ENCODE measurements at places on chromosomes 1 and 21.

DNA sequence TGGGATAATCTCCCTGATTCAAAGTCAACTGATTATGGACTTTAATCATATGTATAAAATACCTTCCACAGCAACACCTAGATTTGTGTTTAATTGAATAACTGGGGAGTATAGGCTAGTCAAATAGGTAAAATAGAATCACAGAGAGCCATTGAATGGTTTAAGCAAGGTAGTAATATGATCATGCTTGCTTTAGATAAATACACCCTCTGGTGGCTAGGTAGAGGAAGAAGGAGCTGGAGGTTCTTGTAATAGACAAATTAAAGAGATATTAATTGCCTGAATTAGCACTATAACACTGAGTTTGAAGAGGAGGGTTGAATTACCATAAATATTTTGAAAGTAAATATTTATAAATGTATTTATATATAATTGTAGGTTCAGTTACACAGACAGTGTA, 40.3 kb downstream of the DIRAS3 start:
- DNase-seq = no peak

GRCh38 chr1:163257763-163258162, 55.0 kb upstream of the RGS5 start:
- DNase-seq = no peak

GRCh38 chr1:41242342-41243078, 404 bp upstream of the SCMH1 start:
- DNase-seq = no peak

DNA sequence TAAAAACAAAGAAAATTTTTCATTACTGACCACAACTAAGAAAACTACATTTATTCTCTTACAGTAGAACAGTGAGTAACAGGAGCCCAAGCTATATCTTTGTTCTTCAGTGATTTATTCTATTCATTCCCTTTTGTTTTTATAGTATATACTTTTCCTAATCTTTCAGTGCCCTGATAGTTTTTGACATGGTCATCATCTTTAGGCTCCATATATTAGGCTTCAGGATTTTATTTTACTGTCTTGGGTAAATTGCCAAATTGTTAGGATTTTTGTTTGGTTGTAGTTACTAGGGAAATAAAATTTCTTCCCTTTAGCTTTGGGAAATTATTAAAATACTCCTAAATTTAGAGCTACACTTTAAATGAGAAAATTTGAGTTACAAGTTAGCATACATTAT, 10.3 kb downstream of the FBXO28 start:
- DNase-seq = no peak

GRCh38 chr1:202084791-202085681, 37.7 kb upstream of the GPR37L1 start:
- DNase-seq = no peak

GRCh38 chr1:112255080-112255479, 140.9 kb upstream of the CTTNBP2NL start:
- DNase-seq = no peak

GRCh38 chr1:4019606-4020331, 119.7 kb upstream of the C1orf174 start:
- no peak for DNase-seq

DNA sequence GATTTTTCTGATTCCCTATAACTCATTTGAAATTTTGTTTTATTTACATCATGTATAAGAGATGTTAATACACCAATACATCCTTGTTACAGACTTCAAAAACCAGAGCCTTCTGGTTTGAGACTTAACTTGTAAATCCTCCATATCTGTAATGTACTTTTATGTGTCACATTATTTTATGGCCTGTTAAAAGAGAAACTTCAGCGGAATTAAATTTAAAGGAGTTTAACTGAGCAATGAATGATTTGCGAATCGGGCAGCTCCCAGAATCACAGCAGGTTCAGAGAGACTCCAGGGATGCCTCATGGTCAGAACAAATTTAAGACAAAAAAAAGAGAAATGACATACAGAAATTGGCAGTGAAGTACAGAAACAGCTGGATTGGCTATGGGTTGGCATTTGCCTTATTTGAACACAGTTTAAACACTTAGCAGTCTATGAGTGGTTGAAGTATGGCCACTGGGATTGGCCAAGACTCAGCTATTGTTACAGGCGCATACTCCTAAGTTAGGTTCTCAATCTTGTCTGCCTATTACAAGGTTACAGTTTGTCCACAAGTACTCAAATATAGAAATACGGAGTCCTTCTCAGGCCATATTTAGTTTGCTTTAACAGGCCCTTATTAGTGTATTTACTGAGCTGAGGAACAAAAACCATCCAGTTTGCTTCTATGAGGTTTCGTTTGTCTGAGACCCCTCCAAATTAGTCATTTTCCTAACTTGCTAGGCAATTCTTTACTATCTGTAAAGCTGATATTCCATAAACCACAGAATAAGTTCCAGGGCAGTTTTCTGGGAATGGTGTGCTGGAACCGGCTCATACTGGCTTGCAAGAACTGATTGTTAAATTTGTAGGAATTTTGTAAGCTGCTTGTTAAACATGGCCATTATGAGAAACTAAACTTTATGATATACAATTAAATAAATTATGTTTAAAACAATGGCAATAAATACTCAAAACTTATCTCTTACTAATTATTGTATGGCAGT, 56.2 kb upstream of the WDR26 start:
- no peak for DNase-seq

DNA sequence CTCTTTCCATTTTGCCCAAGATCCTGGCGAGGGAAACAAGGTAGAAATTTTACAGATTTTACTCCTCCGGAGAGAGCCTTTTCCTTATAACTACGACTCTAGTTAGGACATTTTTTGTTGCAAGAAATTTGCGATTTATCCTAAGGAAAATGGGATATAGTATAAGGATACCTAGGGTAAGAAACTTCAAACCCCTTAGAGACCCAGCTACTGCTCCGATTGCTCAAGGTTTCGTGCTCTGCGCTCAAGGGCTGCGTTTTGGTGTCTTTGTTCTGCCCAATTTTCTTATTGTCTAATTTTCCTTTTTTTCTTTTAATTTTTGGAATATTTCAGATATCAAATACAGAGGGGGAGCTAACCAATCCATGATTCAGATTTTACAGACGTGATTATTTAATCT, 1.5 kb downstream of the TTC3 start:
- DNase-seq = no peak

DNA sequence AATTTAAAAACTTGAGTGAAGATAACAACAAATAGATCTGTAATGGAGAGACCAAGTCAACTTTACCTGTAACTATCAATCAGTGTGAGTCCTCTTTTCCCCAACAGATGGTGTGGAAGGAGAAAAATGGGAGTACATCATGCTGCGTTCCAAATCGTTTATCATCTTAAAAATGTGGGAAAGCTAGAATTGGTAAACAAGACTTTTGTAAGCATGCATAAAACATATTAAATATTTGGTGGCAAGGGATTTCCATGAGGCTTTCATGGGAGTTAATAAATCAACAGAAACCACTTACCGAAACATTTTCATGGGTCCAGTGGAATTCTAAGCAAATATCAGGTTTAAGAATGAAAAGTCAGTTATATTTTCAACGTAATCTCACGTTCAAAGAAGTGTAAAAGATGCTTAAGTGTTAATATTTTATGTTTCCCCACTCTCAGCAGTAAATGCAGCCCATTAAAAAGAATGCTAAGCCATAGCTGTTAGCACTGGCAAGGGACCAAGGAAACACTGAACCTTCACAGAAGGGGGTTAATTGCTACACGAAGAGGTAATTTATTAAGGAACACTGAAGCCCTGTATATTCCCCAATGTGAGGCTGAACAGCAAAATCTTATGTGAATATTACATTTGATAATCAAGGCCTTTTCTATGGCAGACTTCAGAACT, 117.0 kb downstream of the ZC3H11B start:
- DNase-seq = no peak

GRCh38 chr1:168783458-168784210, 54.6 kb upstream of the DPT start:
- DNase-seq = no peak

GRCh38 chr1:55623311-55623710, 408.1 kb upstream of the USP24 start:
- no peak for DNase-seq

- DNase-seq = no peak
These were observed 51.0 kb downstream of the SYDE2 start for GRCh38 chr1:85149805-85150204.

GRCh38 chr1:67429011-67429527, 1.1 kb downstream of the SERBP1 start:
- peak; percentile 35 for DNase-seq

DNA sequence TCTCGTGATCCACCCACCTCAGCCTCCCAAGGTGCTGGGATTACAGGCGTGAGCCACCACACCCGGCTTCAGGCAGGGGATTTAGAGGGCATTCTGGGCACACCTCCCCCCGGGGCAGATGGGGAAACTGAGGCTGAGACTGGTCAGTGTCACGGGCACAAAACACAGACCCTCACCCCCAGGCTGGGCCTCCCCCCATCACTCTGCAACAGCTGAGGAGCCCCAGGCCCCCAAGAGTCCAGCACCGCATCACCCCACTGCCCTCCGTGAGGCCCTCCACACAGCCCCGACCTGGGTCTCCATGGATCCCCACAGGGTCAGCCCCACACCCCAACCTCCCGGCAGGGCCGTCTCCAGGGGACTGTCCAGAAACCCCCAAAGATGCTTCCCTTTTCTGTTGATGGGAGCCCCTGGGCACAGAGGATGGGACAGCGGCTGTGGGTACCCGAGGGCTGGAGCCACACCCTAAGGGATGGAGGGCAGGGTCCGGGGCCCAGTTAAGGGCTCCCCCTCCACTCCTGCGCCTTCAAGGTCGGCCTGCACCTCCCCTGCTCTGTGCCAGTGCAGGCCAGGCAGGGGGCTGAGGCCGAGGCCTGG, 11.0 kb downstream of the TNFRSF14 start:
- DNase-seq = no peak

DNA sequence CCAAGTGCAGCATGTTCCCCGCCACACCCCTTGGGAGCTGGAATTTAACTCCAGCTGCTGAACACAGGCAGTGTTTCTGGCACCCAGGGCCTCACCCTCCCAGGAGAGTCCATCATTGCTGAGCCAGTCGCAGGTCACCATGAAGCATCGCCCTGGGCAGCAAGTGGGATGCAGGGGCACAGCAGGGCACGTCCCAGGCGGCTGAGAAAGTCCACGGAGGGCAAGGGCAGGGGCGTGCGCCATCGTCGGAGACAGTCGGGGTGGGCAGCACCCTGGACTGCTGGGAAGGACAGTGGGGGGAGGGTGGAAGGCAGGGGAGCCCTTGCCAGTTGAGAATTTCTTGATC, 69.2 kb upstream of the PDE9A start:
- DNase-seq = no peak

GRCh38 chr1:10031461-10031860, 1.3 kb upstream of the UBE4B start:
- no peak for DNase-seq

GRCh38 chr1:2639607-2640521, 7.0 kb upstream of the MMEL1 start:
- no peak for DNase-seq

DNA sequence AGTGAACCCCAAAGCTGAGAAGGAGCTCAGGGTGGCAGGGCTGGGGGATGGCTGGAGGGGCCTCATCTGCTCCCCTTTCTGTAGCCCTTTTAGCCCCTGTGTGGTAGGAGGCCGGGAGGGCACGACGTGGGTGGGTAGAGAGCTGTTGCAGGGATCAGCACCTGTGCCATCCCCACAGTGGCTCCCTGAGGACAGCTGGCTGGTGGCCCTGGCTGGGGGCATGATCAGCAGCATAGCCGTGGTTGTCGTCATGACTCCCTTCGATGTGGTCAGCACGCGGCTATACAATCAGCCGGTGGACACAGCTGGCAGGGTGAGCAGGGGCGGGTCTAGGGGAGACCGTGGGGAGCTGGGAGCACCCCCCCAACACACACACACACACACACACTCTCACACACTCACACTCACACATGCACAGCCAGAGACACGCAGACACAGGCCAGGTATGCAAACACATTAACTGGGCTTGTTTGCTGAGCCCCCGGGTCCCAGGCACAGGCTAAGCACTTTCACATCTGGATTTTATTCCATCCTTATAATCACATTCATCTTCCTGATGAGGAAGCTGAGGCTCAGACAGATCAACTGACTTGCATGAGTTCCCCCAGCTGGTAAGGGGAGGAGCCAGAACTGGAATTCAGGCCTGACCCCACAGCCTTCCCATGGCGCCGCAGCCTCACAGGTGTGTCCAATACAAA, 2.5 kb downstream of the SLC25A34 start:
- no peak for DNase-seq

DNA sequence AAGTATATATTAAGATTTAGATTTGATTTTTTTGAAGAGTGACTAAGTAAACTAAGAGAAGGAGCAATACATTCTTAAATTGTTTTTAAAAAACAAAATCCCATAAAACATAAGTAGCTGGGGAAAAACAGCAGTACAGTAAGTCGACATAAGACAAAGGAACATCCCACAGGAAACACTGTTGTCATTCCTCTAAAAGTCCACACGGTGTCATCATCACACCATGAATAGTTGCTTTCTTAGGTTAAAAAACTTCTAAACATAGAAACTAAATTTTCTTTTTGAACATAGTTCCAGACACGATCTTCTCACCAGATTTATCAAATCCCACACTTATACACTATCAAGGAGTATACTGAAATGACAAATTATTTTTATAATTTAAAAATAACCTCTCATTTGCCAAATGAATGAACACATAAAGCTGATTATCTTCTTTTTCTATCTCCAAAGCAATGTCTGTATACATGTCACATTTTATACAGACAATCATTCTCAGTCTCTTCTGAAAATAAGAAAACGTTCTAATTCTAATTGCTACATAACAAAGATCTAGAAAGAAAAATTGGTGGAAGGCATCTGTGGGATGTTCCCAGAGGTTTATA, 15.8 kb downstream of the ODF2L start:
- DNase-seq = peak; percentile 51
